MCF 10A (cell line): ENCODE measurements at places on chromosomes 12 and 14. TPM values are rescaled to one million over a fixed set of nuclear protein-coding genes. Genes with fewer than 3 reads are reported as not detected.

The TMEM30B gene
- total RNA-seq = 0.09 and 0.22 TPM in 2 replicates

- DNase-seq = no peak
Observed at GRCh38 chr12:120873226-120873625, 30.9 kb downstream of the SPPL3 start.

The TMEM263 gene
- total RNA-seq = 60.1 and 68.4 TPM in 2 replicates

DNA sequence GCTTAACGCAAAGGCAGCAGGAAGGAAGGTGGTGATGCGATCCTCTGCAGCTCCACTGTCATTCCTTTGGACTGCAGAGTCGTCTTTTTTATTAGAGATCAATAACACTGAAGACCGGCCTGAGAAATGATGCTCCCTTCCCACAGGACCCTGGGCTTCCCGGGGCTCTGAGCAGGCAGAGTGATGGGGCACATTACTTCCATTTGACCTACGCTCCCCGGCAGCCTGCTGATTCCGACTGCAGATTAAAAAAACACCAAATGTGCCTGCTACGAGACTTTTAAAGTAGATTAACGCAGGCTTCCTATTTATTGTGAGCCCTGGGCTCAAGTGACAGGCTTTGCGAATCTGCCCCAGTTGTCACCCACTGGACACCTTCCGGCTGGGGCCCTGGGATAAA is 37.5 kb downstream of the KCNA1 start:
- no peak for DNase-seq

DNA sequence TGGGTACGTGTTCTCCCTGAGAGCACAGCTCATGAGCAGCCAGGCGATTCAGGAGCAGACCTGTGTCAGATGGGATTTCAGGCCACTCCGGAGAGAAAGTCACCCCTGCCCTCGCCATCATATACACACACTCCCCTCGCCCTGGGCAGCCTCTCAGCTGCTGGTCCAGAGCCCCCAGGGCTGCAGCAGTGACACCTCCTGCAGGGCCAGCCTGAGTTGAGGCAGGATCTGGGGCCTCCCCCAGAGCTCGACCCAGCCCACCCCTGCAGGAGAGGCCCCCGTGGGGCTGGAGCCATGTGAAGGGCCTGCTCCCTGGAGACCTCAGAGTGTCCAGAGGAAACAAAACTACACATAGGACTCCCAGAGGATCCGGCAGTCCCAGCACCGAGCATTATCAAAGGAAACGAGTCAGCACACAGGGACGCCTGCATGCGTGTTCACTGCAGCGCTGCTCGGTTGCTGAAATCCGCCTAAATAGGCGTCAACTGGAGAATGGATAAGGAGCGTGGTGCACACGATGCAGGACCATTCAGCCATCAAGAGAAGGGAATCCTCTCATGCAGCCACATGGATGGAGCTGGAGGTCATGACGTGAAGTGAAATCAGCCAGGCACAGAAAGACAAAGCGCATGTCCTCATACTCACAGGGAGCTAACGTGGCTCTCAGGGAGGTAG is 104.0 kb downstream of the TNFAIP2 start:
- no peak for DNase-seq

The FOXG1 gene
- total RNA-seq = not detected in 2 replicates

The TSHR gene
- not detected in 2 replicates for total RNA-seq

The MMP14 gene
- 71.5 and 78.6 TPM in 2 replicates for total RNA-seq

- no peak for DNase-seq
Observed at GRCh38 chr12:109695961-109696461, 17.6 kb upstream of the FAM222A start.

GRCh38 chr14:33880330-33880729 is 70.5 kb downstream of the EGLN3 start:
- no peak for DNase-seq

The BEGAIN gene
- total RNA-seq = 3.6 and 7.0 TPM in 2 replicates

- no peak for DNase-seq
Observed at GRCh38 chr12:47843226-47843980, 23.7 kb upstream of the HDAC7 start.

DNA sequence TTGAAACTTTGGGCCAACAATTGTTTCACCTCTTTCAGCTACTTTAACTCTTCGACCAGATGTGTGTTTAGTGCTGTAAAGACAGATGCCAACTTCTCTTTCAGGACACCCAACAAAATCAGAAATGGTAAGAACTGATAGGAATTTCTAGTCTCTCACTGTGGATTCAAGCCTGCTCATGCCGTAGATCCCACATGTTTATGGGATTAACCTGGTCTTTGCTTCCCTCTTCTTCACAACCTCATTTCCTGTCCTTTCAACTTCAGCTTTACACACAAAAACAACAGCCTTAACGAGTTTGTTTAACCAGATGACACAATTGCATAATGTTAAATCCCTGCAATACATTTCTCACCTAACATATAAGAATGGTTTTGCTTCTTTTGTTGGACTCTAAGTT is 1031.9 kb upstream of the LRFN5 start:
- DNase-seq = no peak

The TMEM132D gene
- total RNA-seq = not detected in 2 replicates

The SP1 gene
- total RNA-seq = 72.9 and 76.6 TPM in 2 replicates
